ENCODE measurements at places on chromosomes 2 and 18.

GRCh38 chr2:222393733-222394267, 30.5 kb upstream of the SGPP2 start:
- ATAC-seq, result no peak

GRCh38 chr18:45617284-45617683, 2.0 kb downstream of the SLC14A2 start:
- peak; percentile 93 for ATAC-seq

GRCh38 chr2:30038419-30038818, 108.4 kb upstream of the YPEL5 start:
- no peak for ATAC-seq

DNA sequence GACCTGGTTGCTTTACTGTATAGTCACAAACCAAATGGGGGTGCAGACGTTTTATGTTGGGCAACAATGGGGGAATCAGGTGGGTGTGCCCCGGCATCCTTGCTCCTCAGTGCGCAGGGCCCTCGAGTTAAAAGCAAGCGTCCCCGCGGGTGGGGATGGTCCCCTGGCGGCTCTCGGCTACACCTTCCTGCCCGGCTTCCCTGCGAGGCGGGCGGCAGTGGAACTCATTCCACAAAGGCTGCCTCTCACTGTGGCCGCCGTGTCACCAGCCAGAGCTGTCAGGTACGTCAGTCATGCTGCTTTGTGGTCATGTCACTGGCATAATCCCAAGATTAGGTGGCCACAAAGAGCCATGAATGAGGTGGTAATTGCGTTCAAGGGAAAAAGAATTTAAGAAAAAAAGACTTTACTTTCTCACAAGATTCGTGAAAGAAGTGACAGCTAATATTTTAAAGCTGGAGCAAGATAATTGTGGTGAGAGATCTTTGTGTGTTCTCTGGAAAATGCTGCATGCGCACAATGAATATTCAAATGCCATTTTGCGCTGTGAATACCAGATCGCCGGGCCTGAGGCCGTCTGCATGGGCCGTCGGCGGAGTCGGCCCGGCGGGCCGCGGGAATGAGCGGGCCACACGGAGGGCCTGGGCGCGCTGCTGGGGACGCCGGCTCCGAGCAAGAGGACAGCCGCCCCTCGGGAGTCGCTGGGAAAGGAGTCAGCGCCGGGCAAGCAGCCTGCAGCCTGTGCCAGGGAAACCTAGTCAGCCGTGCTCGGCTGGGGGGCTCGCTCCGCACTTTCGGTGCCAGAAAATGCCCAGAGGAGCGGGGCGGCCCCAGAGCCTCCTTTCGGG, 82.3 kb upstream of the LDLRAD4 start:
- peak; percentile 58 for ATAC-seq

DNA sequence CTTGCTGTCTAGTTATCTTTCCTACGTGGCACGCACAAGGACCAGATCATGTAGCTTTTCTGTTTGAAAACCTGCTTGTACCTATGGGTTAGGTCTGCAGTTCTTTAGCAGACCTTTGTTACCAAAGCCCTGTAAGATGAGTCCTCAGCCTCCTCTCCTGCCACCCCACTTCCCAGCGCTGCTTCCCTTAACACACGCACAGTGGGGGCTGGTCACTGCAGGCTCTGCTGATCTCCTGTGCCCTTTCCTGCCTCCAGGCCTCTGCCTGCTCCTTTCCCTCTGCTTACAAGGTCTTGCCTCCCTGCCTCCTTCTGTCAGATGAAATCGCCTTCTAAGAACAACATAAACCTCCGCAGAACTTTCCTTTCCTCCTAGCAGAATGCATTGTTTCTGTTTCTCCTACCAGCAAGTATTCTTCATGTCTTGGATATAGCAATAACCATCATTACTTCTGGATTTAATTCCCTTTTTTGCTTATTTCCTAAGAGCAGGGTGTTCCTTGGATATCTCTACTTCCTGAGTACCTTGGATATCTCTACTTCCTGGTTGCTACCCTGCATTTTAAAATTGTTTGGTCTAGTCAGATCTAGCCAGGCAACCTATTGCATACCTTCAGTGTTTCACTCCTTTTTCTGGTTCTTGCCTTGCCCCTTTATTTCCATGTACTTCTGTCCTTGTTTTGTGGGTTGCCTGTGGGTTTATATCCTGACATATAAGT, 159.6 kb upstream of the ALPP start:
- ATAC-seq, result no peak

- no peak for ATAC-seq
Observed at GRCh38 chr2:191190435-191190834, 39.6 kb upstream of the STAT4 start.

GRCh38 chr18:51753365-51754057, 556.0 kb upstream of the MEX3C start:
- no peak for ATAC-seq

DNA sequence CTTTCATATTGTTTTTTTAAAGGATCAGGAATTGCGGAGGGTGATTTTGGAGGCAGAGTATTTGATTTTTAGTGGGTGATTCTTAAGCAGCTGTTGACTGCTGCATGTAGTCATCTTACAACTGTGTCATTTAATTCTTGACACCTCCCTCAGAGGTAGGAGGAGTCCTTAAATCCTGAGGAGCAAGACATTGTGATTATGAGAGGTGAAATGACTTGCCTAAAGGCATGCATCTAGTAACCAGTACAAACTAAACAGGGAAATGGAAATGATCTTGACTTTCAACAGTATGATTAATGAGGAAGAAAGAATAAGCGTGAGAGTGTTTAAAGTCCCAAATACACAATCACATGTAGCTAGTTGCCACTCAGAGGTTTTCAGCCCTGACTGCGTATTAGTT, 440.7 kb downstream of the THSD7B start:
- no peak for ATAC-seq

- peak; percentile 85 for ATAC-seq
Observed at GRCh38 chr18:28204154-28204553, 27.2 kb upstream of the CDH2 start.

- no peak for ATAC-seq
Observed at GRCh38 chr2:96759548-96759947, 1.2 kb upstream of the CNNM4 start.

GRCh38 chr2:72350852-72351251, 203.2 kb upstream of the CYP26B1 start:
- no peak for ATAC-seq

GRCh38 chr2:55526174-55526573, 6.7 kb downstream of the CFAP36 start:
- no peak for ATAC-seq

- ATAC-seq, result no peak
Observed at GRCh38 chr2:112084689-112085374, 29.8 kb downstream of the TMEM87B start.

DNA sequence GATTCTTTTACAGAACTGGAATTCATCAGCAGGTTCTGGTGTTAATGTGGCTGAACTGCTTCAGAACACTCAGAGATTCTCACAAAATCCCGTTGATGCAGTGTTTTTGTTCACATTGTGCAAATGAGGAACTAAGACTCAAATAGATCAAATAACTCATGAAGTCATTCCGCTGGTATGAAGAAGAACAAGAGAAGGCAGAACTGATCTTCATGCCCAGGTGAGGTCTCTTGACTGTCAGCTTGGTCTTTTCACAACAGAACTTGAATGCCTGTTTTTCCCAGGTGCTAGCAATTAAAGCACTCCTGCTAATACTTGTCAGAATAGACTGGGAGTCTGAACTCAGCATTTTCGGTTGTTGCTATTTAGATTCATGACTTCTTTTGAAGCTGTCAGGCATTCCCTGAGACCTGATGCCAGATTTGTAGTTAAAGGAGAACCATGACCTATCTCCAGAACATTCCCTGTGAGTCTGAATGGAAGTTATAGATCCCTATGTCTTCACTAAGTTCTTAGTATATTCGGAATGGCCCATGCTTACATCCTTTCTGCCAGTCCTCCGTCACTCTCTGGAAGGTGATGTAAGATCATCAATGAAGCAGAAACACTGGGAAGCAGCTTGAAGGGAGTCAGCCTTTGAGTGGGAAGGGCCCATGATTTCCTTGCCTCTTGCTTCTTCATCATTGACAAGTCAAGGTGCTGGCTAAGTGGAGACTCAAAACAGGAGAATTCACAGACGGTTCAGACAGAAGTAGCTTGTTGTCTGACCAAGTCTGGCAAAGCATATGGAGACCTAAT, 155.7 kb downstream of the MTCL1 start:
- no peak for ATAC-seq

DNA sequence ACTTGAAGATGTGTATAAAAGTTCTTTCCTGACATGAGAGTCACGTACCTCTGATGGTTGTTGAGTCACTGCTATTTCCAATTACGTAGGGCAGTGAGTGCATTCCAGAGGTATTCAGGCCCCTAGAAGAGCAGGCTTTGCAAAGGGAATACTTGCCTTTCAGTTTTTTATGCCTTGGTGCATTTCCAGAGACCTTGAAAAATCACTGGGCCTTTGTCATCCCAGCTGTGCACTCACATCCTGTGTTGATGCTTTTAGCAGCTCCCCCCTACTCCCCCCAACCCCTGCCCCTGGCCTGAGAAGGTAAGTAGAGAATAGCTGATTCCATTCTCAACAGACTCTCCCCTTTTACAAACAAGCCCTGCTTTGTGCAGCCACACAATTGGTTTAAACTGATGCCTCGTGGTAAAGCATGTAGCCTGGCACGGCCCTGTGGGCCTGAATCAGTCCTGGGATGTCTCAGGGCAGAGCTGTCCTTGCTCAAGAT, 174.2 kb downstream of the PRPF40A start:
- peak; percentile 98 for ATAC-seq

DNA sequence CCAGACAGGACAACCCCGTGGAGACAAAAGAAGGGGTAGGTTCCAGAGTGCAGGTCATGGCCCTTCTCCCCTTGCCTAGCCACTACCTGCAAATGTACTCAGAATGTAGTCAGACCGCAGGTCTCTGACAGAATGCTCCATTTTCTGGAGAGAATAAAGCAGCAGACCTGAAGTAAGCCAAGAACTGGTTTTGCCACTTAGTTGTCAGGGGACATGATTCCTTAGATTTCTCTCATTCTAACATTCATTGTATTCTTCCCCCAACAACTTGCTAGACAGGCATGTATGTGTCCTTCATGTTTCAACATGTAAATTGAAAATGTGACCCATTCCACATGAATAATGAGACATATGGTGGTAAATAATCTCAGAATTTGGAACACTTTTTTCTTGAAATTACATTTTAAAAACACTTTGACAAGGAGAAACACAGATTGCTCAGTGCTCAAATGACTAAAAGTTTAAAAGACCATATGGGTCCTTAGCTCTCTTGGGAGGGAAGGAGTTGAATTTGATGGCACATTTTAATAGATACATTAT, 142.4 kb downstream of the CCBE1 start:
- ATAC-seq, result no peak

DNA sequence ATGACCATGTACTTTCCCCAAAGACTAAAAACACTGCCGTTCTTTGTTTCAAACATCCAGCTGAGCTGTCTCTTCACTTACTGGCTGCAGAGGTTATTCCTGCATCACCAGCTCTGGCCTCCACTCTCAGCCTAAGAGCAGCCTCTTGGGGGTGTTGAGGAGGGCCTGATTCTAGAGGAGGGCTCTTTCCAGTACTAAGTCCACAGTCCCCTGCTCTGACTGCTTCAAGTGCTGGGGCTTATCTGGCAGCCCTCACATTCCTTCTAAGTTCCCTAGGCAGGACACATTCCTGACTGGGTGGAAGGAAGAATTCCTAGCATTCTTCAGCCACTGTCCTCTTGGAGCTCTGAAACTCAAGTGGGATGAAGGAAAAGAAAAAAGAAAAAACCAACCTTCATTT, 32.9 kb upstream of the EHBP1 start:
- peak; percentile 99 for ATAC-seq

GRCh38 chr18:11106894-11107293, 42.5 kb downstream of the PIEZO2 start:
- ATAC-seq, result no peak

GRCh38 chr2:44778671-44779476, 162.6 kb upstream of the SIX3 start:
- ATAC-seq, result no peak

GRCh38 chr2:157439824-157440186, 4.1 kb downstream of the CYTIP start:
- no peak for ATAC-seq

GRCh38 chr2:36178384-36178783, 177.2 kb upstream of the CRIM1 start:
- ATAC-seq, result no peak

- ATAC-seq, result no peak
Observed at GRCh38 chr18:48831113-48831759, 119.5 kb downstream of the SMAD7 start.

DNA sequence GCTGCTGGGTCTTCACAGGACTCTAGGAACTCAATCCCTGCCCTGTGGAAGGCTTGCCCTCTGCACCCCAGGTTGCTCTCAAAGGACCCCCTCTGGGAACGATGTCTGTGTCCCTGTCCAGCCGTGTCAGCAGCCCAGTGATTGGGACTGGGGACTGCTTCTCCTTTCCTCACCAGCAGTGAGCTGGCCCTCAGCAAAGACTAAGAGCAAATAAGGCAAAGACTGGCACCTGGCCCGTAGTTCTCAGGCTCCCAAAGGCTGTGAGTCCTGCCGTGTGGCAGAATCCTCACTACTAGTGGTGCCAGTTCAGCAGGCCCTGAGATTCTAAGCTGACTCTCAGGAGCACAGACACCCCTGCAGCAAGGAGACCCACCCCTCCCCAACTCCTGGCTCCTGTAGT, 47.8 kb downstream of the TMEM163 start:
- ATAC-seq, result no peak

DNA sequence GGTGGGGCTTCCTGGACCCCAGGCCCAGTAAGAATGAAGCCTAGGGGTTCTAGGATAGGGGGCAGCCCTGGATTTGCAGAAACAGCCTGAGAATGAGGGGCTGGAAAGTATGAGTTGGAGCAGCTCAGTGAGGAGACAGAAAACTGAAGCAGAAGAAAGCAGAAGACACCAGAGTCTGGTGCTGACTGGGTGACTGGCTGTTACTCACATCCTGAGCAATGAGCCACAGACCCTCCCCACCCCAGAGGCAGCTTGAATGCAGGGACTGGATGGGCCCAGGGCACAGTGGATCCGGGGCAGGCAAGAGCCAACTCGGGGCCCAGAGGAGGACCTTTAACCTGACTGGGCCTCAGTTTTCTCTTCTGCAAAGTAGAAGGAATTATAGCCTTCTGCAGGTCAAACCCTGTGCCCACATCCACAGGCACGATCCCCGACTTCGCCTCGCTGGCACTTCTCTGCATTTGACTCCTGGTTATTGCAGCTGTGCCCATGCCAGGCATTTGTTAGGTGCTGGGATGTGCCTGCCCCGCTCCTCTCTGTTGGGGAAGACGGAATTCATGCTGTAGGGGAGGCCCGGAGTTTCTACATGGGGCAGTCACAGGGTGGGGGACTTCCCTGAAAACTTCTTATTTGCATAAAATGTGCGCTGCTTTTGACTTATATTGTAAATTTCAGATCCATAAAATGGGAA, 8.5 kb downstream of the STEAP3 start:
- peak; percentile 68 for ATAC-seq

DNA sequence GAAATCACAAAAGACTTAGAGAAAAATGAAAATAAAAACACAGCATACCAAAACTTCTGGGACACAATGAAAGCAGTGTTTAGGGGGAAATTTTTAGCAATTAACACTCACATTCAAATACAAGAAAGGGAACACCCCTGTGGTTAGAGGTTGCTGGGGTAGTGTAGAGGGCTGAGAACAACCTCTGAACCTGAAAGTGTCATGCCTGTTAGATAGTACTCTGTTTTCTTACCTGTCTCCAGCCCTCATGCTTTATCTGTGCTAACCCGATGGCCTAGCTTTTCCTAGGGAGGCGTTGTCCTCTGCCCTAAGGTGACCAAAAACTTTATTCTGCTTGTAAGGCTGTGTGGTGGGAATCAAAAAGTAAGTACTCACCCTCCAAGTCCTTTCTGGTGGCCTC, 122.6 kb upstream of the OTX1 start:
- ATAC-seq, result no peak

Measured in SK-N-SH treated with all-trans-retinoic acid at 6 μM for 48 hours (cell line).